IMR-90 (cell line): ENCODE measurements at places on chromosomes 4 and X. TPM values are rescaled to one million over a fixed set of nuclear protein-coding genes. Genes with fewer than 3 reads are reported as not detected.

- peaks cover 14% of the 10 kb centered on the region; the same call in 1 of the 2 replicates for H3K27me3 ChIP-seq
- H3K27ac ChIP-seq: no peak overlapping the region
- peaks cover 7% of the 10 kb centered on the region for H3K4me1 ChIP-seq
- H3K36me3 ChIP-seq: no peaks in the 10 kb centered on the region
These were observed 34.0 kb downstream of the STARD8 start for GRCh38 chrX:68681443-68681941.

DNA sequence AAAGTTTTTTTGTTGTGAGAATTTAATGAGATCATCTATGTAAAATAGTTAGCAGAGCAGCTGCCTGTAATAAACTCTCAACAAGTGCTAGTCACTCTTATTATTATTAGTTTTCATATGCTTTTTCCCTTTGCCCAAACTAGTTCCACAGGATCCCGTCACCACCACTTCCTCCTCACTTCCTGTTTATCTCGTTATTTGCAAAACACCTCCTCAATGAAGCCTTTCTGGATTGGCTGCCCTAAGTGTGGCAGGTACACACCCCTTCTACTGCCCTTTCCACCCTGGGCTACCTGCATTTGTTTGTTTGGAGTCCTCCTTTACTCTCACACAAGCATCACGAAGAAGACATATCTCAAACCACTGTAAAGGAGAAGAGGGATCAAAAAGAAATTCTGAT is 54.4 kb upstream of the KLF3 start:
- no peak overlapping the region for H3K4me3 ChIP-seq
- no peak overlapping the region for H3K27ac ChIP-seq
- no peaks in the 10 kb centered on the region for H3K36me3 ChIP-seq
- no peak for DNase-seq
- peaks cover 21% of the 10 kb centered on the region for H3K4me1 ChIP-seq

DNA sequence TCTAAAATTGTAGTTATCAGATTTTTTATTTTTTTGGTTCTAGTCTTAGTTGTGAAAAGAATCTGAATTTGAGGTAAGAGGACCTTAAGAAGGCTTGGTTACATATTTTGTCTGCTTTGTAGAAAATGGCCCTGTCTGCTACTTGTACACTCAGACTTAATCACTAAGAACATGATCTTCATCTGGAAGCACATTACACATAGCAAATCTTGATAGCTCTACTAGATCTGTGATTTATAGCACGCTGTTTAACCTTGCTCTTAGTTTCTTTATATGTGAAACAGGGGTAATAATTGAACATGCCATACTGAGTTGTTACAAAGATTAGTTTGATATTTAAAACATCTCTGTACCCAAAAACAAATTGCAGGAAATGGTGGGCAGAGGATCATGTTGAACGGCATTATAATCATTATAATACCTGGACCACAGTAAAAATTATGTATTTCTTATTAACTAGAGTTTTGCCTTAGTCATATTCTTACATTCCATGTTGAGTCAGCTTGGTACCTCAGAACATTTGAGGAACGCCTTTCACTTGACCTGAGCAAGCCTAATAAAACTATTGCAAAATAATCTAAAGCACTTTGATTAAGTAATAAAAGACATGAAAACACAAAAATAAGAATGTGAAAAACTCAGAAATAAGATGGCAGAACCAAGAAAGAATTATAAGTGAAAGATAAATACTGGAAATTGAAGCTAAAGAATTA is 738.0 kb upstream of the AADAT start:
- H3K4me3 ChIP-seq: no peak overlapping the region
- no peak for DNase-seq
- no peak overlapping the region for H3K27ac ChIP-seq
- no peaks in the 10 kb centered on the region for H3K27me3 ChIP-seq
- H3K4me1 ChIP-seq: no peaks in the 10 kb centered on the region

GRCh38 chr4:38734911-38735310 is 47.9 kb downstream of the TLR10 start:
- H3K27me3 ChIP-seq: peaks cover 7% of the 10 kb centered on the region
- H3K36me3 ChIP-seq: no peaks in the 10 kb centered on the region
- peaks cover 3% of the 10 kb centered on the region; the same call in 1 of the 2 replicates for H3K4me1 ChIP-seq
- no peak overlapping the region for H3K27ac ChIP-seq
- H3K4me3 ChIP-seq: no peak overlapping the region

DNA sequence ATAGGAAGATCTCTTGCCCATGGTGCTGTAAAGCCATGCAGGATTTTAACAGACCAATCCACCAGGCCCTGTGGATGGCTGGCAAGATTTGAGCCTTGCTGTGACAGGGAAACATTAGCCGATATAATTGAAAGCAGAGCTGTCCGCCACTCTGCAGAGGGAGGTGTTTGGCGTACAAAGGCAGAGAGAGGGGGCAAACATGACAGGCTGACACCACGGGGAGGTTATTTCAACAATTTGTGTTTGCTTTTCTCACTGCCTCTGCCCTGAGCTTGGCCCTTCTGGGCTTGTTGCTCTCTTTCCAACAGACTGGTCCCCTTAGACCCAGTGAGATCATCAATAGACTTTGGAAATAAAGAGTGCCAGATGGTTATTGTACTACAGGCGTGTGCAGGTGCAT is 59.4 kb downstream of the CLNK start:
- H3K4me3 ChIP-seq: no peak overlapping the region
- peaks cover 17% of the 10 kb centered on the region for H3K27me3 ChIP-seq
- no peak for DNase-seq
- no peak overlapping the region for H3K27ac ChIP-seq
- 0 out of 2 replicates have a peak, but pooled peaks cover 2% of the 10 kb centered on the region for H3K4me1 ChIP-seq

GRCh38 chr4:98261405-98262291 is 464 bp downstream of the RAP1GDS1 start:
- peak; percentile 71 for DNase-seq
- H3K27me3 ChIP-seq: no peaks in the 10 kb centered on the region
- H3K4me3 ChIP-seq: peak overlapping the region; percentile 95
- no peaks in the 10 kb centered on the region for H3K36me3 ChIP-seq
- peaks cover 4% of the 10 kb centered on the region for H3K4me1 ChIP-seq

DNA sequence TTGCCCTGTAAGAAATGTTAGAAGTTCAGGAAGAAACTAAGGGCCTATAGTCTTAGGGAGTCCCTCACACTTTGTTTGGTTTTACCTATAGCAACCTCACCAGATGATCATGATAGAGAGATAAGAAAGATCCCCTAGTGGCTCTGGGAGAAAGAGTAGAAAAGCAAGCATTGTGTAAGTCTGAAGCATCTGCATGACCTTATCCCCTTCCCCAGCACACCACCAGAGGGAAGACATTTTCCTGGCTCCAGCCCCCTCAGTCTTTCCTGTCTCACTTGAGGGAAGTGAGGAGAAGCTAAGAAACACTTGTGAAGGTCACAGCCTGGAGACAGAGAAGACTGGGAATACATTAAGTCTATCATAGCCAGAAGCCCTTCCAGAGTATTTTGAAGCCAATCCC is 154.0 kb downstream of the EVC2 start:
- peaks cover 6% of the 10 kb centered on the region for H3K36me3 ChIP-seq
- no peaks in the 10 kb centered on the region for H3K27me3 ChIP-seq
- H3K4me1 ChIP-seq: no peaks in the 10 kb centered on the region
- no peak overlapping the region for H3K4me3 ChIP-seq
- DNase-seq: no peak

The MAGEA9 gene
- not detected in 2 replicates for total RNA-seq

DNA sequence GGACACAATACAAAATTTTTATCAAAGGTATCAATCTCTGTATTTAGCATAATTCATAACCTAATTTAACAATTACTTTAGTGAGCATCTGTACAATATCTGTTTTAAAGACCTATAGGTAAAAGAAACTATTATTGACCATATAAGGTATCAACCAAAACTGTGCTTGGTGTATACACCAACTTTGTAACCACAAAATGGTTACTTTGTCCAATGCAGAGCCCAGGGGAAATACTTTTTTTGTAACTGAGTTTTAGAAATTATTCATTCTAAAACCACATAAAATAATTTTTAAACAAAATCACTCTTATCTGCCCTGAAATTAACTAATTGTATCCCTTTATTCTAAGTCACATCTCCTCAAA is 5.0 kb downstream of the CXXC4 start:
- no peaks in the 10 kb centered on the region for H3K36me3 ChIP-seq
- no peak overlapping the region for H3K4me3 ChIP-seq
- DNase-seq: no peak
- peaks cover 12% of the 10 kb centered on the region for H3K27me3 ChIP-seq
- H3K27ac ChIP-seq: no peak overlapping the region
- no peaks in the 10 kb centered on the region for H3K4me1 ChIP-seq

DNA sequence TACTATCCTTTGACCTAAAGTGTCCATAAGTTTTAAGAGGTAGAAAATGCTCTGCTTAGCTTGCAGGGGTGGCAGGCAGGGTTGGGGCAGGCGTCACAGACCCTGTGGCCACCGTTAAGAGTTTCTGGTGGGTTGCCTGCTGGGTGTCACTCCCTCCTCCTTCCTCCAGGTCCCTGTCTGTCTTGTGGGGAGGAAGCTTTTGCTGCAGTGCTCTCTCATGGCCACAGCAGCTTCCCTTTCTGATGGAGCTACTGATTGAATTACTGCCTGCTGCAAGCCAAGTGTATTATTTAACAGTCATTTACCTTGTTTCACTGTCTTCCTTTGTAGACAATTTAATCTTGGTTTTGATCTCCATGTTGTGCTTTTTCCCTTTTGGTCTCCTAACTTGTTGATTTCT is 384.6 kb downstream of the IDS start:
- DNase-seq: no peak
- no peak overlapping the region for H3K4me3 ChIP-seq
- no peak overlapping the region for H3K27ac ChIP-seq
- no peaks in the 10 kb centered on the region for H3K36me3 ChIP-seq

GRCh38 chr4:105135785-105136184 is 10.9 kb upstream of the TET2 start:
- DNase-seq: no peak
- H3K27me3 ChIP-seq: no peaks in the 10 kb centered on the region
- no peak overlapping the region for H3K27ac ChIP-seq
- no peak overlapping the region for H3K4me3 ChIP-seq
- H3K4me1 ChIP-seq: no peaks in the 10 kb centered on the region
- H3K36me3 ChIP-seq: no peaks in the 10 kb centered on the region

- no peaks in the 10 kb centered on the region for H3K27me3 ChIP-seq
- no peaks in the 10 kb centered on the region for H3K4me1 ChIP-seq
- no peak overlapping the region for H3K27ac ChIP-seq
These were observed 1.2 kb downstream of the GNPDA2 start for GRCh38 chr4:44725166-44725565.

The PPP2R3B gene
- total RNA-seq: 11.1 and 13.3 TPM in 2 replicates

DNA sequence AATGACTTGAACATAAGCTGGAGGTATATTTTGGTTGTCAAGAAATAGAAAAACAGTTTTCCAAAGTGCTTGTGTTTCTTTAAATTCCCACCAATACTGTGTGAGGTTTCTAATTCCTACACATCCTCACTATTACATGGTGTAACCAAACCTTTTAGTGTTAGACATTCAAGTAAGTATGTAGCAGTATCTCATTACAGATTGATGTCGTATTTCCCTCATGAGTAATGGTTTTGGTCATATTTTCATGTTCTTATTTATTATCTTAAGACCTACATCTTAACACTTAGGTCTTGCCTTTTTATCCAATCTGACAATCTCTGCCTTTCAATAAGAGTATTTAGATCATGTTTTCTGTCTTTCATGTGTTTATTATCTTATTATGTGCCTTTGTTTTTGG is 253.7 kb upstream of the ANXA10 start:
- H3K27ac ChIP-seq: no peak overlapping the region
- peak; percentile 22 for DNase-seq
- no peaks in the 10 kb centered on the region for H3K4me1 ChIP-seq
- no peaks in the 10 kb centered on the region for H3K36me3 ChIP-seq
- H3K4me3 ChIP-seq: no peak overlapping the region

The GPR82 gene
- total RNA-seq: not detected in 2 replicates

The GAGE12F gene
- total RNA-seq: not detected in 2 replicates

GRCh38 chrX:147935156-147935758 is 23.5 kb downstream of the FMR1 start:
- H3K4me3 ChIP-seq: no peak overlapping the region
- no peak for DNase-seq
- no peaks in the 10 kb centered on the region for H3K27me3 ChIP-seq
- no peaks in the 10 kb centered on the region for H3K4me1 ChIP-seq
- H3K36me3 ChIP-seq: peaks cover 3% of the 10 kb centered on the region; the same call in 1 of the 2 replicates
- H3K27ac ChIP-seq: no peak overlapping the region

DNA sequence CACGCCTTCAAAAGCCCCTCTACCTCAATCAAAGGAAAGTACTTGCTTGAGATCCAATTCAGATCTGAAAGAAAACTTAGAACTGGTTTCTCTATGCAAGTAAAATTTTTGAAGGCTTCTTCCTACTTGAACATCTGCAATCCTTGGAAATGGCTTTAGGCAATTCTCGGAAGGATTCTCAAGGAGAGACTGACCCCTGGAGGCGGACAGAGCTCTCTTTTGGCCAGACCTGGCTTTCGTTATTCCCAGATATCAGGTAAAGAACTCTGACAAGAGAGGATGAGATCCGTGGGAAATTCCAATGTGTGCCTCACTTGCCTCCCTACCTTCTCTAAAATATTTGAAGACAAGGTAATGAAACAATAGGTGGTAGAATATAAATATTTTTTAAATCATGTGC is 670.3 kb upstream of the FAM241A start:
- no peaks in the 10 kb centered on the region for H3K27me3 ChIP-seq
- DNase-seq: peak; percentile 39
- H3K4me3 ChIP-seq: no peak overlapping the region
- H3K27ac ChIP-seq: no peak overlapping the region

- no peaks in the 10 kb centered on the region for H3K27me3 ChIP-seq
- peaks cover 33% of the 10 kb centered on the region for H3K36me3 ChIP-seq
- H3K27ac ChIP-seq: no peak overlapping the region
These were observed 56.3 kb downstream of the PKD2 start for GRCh38 chr4:88063634-88064296.

GRCh38 chr4:81806485-81806884 is 334.8 kb upstream of the RASGEF1B start:
- H3K27ac ChIP-seq: no peak overlapping the region
- H3K4me1 ChIP-seq: no peaks in the 10 kb centered on the region
- no peak overlapping the region for H3K4me3 ChIP-seq
- DNase-seq: no peak

DNA sequence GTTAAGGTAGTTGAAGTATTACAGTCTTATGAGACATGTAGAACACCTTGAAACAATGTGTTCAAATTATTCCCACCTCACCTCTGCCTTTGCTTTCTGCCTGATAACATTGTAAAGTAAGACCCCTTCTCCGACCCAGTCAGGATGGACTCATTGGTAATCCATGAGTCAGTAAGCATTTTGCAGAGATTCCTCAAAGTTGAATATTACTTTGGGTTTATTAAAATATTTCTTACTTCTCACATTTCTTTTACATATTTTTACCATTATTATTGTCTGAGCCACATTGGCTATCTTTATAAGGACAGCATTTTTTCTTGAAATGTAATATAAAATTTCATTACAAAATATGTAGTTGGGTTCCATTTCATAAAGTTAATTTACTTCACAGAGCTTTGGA is 201.6 kb downstream of the BMPR1B start:
- H3K27me3 ChIP-seq: no peaks in the 10 kb centered on the region
- DNase-seq: no peak
- no peak overlapping the region for H3K4me3 ChIP-seq
- H3K36me3 ChIP-seq: no peaks in the 10 kb centered on the region
- no peaks in the 10 kb centered on the region for H3K4me1 ChIP-seq

The PAK3 gene
- 0.36 and 0.56 TPM in 2 replicates for total RNA-seq

The SHROOM3 gene
- 18.1 and 19.5 TPM in 2 replicates for total RNA-seq
